Endothelial cell (in vitro differentiated cells): ENCODE measurements at places on chromosomes 12 and 14.

- H3K36me3 ChIP-seq: no peaks in the 10 kb centered on the region
- peaks cover 3% of the 10 kb centered on the region for H3K4me1 ChIP-seq
- peak; percentile 78 for DNase-seq
- no peak overlapping the region for H3K27ac ChIP-seq
These were observed 201.7 kb downstream of the EXOC5 start for GRCh38 chr14:57066887-57067513.

GRCh38 chr12:62726471-62726980 is 208.4 kb downstream of the PPM1H start:
- H3K27ac ChIP-seq: no peak overlapping the region
- no peak overlapping the region for H3K4me3 ChIP-seq
- no peak for DNase-seq

GRCh38 chr14:35352274-35353233 is 52.0 kb downstream of the NFKBIA start:
- DNase-seq: peak; percentile 35
- peak overlapping the region; percentile 29 for H3K4me3 ChIP-seq
- peaks cover 5% of the 10 kb centered on the region for H3K27me3 ChIP-seq
- no peaks in the 10 kb centered on the region for H3K36me3 ChIP-seq
- H3K27ac ChIP-seq: peak overlapping the region; percentile 88

DNA sequence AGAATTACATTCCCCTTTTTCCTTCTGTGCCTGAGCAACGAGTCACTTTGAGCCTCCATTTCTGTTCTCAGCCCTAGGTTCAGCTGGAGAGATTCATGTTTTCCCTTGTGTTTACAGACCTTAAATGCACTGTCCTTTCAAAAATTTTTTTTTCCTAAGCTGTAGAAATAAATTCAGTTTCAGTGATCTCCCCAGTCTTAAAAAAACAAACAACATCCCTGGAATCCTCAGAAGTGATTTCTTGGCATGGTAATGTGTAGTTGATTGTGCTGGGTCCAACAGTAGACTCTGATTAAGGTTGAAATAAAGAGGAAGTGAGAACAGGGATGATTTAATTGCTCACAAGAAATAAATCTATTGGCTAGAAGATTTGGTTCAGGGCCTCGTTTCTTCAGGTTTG is 89.3 kb downstream of the NTN4 start:
- no peaks in the 10 kb centered on the region for H3K27me3 ChIP-seq
- no peak overlapping the region for H3K27ac ChIP-seq
- no peaks in the 10 kb centered on the region for H3K4me1 ChIP-seq
- H3K36me3 ChIP-seq: no peaks in the 10 kb centered on the region
- no peak overlapping the region for H3K4me3 ChIP-seq
- DNase-seq: no peak

- H3K4me1 ChIP-seq: peaks cover 14% of the 10 kb centered on the region
- no peak overlapping the region for H3K27ac ChIP-seq
- H3K27me3 ChIP-seq: peaks cover 1% of the 10 kb centered on the region
- H3K36me3 ChIP-seq: no peaks in the 10 kb centered on the region
- no peak overlapping the region for H3K4me3 ChIP-seq
These were observed 20.9 kb downstream of the SYNE3 start for GRCh38 chr14:95495538-95496025.

DNA sequence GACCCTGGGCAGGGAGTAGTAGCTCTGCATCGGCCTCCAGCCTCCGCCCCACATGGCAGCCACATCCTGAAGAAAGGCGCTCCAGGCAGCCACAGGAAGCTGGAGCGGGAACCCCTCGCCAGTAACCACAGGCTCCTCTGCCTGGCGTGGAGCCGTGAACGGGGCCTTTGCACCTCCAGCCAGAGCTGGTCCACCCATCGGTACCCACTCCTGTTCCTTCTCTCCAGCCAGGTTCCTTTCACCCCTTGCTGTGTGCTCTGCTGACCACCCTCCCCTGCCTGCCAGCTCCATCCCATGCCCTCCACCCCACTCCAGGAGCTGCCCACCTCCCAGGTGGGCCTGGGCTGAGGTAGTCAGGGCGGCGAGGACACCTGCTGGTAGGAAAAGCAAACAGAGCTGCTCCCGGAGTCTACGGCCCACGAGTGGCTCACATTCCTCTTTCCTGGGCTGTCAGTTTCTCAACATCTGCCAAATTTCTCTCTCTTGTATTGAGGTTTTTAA is 2.7 kb downstream of the TGFB3 start:
- DNase-seq: peak; percentile 53
- H3K27ac ChIP-seq: no peak overlapping the region
- H3K36me3 ChIP-seq: no peaks in the 10 kb centered on the region
- no peak overlapping the region for H3K4me3 ChIP-seq

- peak overlapping the region; percentile 87 for H3K4me3 ChIP-seq
- H3K4me1 ChIP-seq: no peaks in the 10 kb centered on the region
- peaks cover 8% of the 10 kb centered on the region for H3K27me3 ChIP-seq
- H3K36me3 ChIP-seq: peaks cover 3% of the 10 kb centered on the region
- H3K27ac ChIP-seq: peak overlapping the region; percentile 67
- DNase-seq: peak; percentile 70
These were observed 18.1 kb downstream of the VSX2 start for GRCh38 chr14:74257078-74257940.

GRCh38 chr12:92065018-92065499 is 80.6 kb downstream of the BTG1 start:
- no peaks in the 10 kb centered on the region for H3K4me1 ChIP-seq
- no peaks in the 10 kb centered on the region for H3K36me3 ChIP-seq
- no peak overlapping the region for H3K4me3 ChIP-seq
- no peak overlapping the region for H3K27ac ChIP-seq
- H3K27me3 ChIP-seq: no peaks in the 10 kb centered on the region

- H3K4me1 ChIP-seq: peaks cover 29% of the 10 kb centered on the region
- H3K27me3 ChIP-seq: peaks cover 14% of the 10 kb centered on the region
- peak overlapping the region; percentile 16 for H3K27ac ChIP-seq
These were observed 2.0 kb downstream of the BHLHE41 start for GRCh38 chr12:26122681-26123481.

DNA sequence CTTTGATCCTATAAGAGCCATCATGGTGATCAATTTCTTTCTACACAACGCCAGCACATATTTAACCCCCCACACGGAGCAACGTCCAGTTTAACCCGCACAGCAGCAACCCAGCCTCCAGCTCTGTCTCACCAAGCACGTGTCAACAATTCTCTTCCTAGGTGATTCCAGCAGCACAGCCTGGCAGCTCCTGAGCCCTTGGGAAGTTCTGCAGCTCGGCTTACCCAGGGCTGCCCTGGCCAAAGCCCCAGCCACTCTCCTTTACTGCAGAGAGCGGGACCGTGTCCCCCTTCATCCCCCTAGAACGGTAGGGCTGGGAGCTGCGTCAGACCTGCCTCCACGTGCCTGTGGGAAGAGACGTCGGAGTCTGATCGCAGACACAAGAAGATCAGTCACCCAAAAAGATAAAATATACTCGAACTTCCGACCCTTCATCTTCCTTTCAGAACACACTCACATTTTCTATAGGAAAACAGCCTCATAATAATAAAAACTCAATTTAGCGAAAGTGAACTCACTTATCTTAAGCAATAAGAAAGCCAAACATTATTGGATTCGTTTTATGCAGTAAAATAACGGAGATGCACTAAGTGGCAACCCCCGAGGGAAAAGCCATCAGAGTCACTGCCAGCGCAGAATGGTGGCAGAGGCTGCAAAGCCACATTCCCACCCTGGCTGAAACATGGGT is 7.6 kb downstream of the TMEM121 start:
- no peak for DNase-seq
- no peaks in the 10 kb centered on the region for H3K4me1 ChIP-seq
- no peak overlapping the region for H3K4me3 ChIP-seq
- peaks cover 4% of the 10 kb centered on the region for H3K36me3 ChIP-seq
- no peak overlapping the region for H3K27ac ChIP-seq

- no peak overlapping the region for H3K27ac ChIP-seq
- no peaks in the 10 kb centered on the region for H3K4me1 ChIP-seq
- H3K27me3 ChIP-seq: peaks cover 2% of the 10 kb centered on the region
These were observed 617 bp upstream of the MGP start for GRCh38 chr12:14886271-14886670.

DNA sequence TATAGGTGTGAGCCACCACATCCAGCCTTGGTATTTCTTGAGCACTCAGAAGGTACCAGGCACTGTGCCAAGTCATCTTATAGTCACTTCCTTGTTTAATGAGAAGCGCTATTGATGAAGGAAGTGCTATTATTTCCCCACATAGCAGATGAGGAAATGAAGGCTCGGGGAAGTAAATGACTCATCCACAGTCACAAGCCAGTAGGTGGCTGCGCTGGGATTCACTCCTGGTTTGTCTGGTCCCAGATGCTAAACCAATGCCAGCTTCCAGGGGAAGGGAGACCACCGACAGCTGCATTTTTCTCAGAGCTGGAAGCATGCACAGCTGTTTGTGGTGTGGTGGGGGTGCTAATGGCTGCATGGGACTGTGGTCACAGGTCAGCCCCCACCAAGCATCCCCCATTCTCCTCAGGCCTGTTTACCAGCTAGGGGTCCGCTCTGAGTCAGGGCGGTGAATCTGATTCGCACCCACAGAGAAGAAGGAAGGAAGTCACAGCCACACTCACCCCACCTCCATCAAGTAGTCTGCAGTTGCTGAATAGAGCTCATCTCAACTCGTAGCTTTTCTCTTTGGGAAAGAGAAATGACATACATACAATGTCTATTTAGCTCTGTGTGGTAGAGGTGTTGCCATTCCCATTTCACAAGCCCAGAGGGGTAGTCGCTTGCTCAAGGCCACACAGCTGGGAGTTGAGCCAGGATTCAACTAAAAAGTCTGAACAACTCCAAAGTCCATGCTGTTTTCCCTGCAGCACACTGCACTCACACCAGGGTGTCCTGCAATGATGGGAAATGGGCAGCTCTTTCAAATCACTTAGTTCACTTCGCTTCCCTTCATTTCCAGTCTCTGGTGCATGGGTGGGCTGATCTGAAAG is 6.3 kb upstream of the LTBP2 start:
- H3K27ac ChIP-seq: no peak overlapping the region
- H3K4me1 ChIP-seq: peaks cover 55% of the 10 kb centered on the region

GRCh38 chr14:35051796-35052195 is 5.7 kb downstream of the FAM177A1 start:
- DNase-seq: no peak
- no peaks in the 10 kb centered on the region for H3K4me1 ChIP-seq
- no peak overlapping the region for H3K4me3 ChIP-seq
- no peaks in the 10 kb centered on the region for H3K27me3 ChIP-seq
- no peak overlapping the region for H3K27ac ChIP-seq

DNA sequence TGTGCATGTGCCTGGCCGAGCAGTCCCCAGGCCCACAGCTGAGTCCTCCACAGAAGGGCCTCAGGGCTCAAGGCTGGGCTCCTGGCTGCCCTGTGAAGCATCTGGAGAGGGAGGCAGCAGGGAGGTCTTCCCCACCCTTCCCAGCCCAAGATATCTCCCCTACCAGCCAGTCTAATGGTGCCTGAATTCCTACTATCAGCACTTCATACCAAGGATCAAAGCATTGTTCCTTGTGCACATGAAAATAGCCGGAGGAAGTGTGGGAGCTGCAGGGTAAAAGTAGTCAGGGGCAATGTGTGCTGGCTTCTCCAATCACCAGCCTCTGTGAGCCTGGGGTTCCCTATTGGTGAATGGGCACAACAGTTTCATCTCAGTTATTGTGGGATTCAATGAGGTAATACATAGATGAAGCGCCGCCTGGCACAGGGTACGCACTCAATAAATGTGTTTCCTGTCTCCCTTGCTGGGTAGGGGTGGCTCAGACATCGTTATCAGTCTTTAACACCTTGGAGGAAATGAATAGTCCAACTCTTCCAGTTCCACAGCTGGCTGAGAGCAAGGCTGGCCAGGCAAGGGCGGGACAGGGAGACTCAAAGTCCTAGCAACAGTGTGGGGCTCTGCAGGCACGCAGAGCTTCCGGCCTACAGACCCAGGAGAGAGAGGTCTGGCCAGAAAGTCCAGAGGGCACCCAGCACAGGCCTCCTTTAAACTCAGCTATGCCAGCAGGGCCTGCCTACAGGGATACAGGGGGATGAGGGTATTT is 39.1 kb upstream of the PNMA1 start:
- DNase-seq: peak; percentile 71
- peaks cover 30% of the 10 kb centered on the region for H3K27me3 ChIP-seq
- peaks cover 83% of the 10 kb centered on the region for H3K4me1 ChIP-seq
- H3K4me3 ChIP-seq: peak overlapping the region; percentile 65
- peak overlapping the region; percentile 97 for H3K27ac ChIP-seq

DNA sequence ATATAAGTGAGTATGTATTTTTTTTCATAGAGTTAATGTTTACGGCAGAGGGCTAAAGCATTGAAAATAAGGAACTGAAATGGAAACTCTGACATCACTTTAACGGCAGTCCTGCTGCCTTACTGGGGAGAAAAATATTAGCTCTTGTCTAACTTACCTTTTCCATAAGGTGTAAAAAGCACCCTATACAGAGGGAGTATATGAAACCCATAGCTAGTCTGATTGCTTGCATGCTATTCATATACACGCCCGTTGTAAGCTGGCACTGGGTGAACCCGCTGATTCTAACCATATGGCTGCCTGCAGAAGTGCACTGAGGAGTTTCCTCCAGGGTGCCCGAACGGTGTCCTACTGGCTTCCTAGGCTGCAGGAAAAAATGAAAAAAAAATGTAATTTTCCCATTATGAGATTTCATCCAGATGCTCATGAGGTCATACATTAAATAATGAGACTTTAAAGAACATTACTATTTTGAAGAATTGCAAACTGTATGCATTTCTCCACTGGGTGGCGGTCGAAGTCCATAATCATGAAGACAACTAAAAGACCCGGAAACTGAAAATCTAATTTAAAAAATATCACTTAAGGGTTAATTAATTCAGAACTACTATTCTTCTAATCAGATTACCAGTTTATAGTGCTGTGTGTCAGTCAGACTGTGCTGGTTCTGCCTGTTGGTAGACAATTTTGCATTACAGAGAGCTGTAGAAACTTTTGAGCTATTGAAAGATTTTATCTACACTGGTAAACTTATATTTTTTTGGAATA is 144.7 kb downstream of the ALX1 start:
- H3K4me3 ChIP-seq: no peak overlapping the region
- H3K36me3 ChIP-seq: no peaks in the 10 kb centered on the region
- H3K4me1 ChIP-seq: no peaks in the 10 kb centered on the region

- H3K36me3 ChIP-seq: no peaks in the 10 kb centered on the region
- H3K4me3 ChIP-seq: no peak overlapping the region
- DNase-seq: no peak
- no peaks in the 10 kb centered on the region for H3K4me1 ChIP-seq
- H3K27me3 ChIP-seq: no peaks in the 10 kb centered on the region
These were observed 80.0 kb downstream of the DRAM1 start for GRCh38 chr12:101957252-101957959.

GRCh38 chr12:30457621-30458289 is 237.9 kb downstream of the IPO8 start:
- H3K27me3 ChIP-seq: no peaks in the 10 kb centered on the region
- H3K36me3 ChIP-seq: no peaks in the 10 kb centered on the region
- H3K27ac ChIP-seq: no peak overlapping the region

DNA sequence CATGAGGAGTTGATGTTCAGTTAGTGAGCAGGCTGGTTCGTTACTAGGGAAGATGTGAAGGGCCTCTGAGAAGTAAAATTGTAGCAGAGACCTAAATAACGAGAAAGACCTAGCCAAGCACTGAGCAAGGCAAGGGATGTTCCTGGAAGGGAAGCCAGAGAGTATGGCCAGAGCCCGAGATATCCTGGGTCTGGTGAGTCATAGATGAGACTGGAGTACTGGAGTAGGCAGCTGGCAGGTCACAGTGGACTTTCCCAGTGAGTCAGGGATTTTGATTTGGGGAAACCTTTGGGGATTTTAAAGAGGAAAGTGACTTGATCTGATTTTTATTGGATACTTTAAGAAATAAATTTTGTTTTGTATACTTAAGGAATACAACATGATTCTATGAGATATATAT is 369.0 kb downstream of the DIO2 start:
- DNase-seq: no peak
- H3K4me1 ChIP-seq: no peaks in the 10 kb centered on the region
- H3K27me3 ChIP-seq: no peaks in the 10 kb centered on the region
- no peak overlapping the region for H3K4me3 ChIP-seq
- H3K27ac ChIP-seq: no peak overlapping the region
